ENCODE measurements at places on chromosomes 2 and 18.

- no peak for DNase-seq
Measured at GRCh38 chr2:232549655-232550353, 553 bp downstream of the TIGD1 start.

DNA sequence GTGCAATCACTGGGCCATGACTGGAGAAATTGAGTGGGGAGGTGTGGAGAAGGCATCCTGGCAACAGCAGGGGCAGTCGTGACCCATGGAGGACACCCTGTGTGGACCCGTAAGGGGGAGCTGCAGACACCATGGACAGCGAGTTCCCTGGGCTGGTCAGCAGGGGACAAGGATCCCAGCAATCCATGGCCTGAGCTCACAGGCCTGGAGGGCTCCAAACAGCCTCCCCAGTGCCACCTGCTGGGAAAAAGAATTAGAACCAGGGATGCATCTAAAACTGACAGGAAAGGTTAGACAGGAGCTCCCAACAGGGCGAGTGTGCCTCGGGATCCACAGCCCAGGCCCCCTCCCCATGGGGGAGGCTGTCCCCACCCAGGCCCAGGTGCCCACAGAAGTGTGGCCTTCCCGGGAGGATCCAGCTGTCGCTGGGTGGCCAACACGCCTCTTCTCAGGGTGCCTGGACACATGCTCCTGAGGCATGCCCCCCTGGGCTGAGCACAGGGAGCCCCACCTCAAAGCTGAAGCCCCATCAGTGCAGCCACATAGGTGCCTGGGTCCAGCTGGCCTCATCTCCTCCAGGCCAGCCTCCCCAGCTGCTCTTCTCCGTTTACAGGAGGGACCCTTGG lies 20.5 kb upstream of the KIF1A start:
- DNase-seq = peak; percentile 82

- DNase-seq = no peak
Measured at GRCh38 chr18:63191413-63191812, 128.2 kb downstream of the BCL2 start.

- no peak for DNase-seq
Measured at GRCh38 chr18:31491586-31491985, 6.4 kb upstream of the DSG2 start.

DNA sequence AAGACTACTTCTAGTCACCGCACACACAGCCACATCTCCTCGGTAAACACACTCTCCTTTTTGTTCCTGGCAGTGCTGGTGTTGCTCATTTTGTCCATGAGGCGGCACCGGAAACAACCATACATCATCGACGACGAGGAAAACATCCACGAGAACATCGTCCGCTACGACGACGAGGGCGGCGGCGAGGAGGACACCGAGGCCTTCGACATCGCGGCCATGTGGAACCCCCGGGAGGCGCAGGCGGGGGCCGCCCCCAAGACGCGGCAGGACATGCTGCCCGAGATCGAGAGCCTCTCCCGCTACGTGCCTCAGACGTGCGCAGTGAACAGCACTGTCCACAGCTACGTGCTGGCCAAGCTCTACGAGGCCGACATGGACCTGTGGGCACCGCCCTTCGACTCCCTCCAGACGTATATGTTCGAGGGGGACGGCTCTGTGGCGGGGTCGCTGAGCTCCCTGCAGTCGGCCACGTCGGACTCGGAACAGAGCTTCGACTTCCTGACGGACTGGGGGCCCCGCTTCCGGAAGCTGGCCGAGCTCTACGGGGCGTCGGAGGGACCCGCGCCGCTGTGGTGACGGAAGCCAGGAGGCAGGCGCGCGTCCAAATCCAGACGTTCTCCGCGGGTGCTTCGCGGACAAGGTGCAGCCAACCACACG lies 221.0 kb downstream of the CDH20 start:
- no peak for DNase-seq

DNA sequence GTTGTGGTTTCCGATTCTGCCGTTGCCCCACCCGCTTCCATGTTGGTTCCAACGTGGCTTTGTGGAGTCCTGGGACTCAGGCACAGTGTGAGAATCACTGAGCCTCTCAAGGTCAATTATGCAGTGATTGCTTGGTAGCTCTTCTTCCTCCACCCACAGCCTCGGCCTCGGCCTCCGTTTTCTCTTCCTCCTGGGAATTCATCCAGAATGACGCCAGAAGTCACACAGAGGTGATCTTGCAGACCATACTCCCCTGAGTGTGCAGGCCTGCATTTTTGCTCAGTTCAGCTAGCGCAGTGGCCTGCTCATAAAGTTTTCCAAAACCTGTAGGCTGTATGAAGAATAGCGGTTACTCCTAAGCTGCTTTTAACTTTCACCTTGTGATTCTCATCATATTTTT lies 273.3 kb downstream of the GBX2 start:
- DNase-seq = no peak

DNA sequence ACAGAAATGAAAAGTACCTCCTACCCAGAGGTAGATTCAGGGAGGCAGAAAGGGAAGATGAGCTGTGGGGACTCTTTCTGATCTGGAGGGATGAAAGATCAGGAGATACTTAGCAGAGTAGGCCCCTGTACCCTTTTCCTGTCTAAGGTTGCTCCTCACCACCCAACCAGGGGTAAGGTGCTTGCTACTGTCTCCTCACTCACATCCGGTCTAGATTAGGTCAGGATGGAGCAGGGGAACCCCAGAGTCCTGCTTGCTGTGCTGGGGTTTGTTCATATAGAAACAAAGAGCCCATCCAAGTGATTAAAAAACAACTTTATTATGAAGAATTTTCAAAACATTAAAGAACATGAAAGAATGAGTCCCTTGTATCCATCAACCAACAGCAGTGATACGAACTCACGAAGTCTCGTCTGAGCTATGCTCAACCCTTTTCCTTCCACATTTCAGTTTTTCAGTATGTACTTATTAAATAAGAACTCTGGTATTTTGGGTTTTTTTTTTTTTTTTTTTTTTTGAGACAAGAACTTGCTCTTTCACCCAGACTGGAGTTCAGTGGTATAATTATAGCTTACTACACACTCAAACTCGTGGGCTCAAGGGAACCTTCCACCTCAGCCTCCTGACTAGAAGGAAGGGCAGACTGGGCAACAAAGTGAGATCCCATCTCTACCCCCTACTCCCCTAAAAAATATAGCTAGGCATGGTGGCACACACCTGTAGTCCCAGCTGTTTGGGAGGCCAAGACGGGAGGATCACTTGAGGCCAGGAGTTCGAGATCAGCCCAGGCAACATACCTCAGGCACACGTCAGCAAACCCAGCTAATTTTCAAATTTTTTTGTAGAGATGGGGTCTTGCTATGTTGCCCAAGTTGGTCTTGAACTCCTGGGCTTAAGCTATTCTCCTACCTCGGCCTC lies 28.5 kb upstream of the MCFD2 start:
- no peak for DNase-seq

- DNase-seq = no peak
Measured at GRCh38 chr2:108536911-108537310, 2.6 kb downstream of the LIMS1 start.

- DNase-seq = no peak
Measured at GRCh38 chr2:54899576-54900200, 150.6 kb downstream of the RTN4 start.

- no peak for DNase-seq
Measured at GRCh38 chr18:79872527-79873444, 75.0 kb downstream of the KCNG2 start.

- no peak for DNase-seq
Measured at GRCh38 chr2:73141896-73142295, 29.1 kb upstream of the RAB11FIP5 start.

- DNase-seq = no peak
Measured at GRCh38 chr2:42112418-42112817, 56.7 kb upstream of the EML4 start.

DNA sequence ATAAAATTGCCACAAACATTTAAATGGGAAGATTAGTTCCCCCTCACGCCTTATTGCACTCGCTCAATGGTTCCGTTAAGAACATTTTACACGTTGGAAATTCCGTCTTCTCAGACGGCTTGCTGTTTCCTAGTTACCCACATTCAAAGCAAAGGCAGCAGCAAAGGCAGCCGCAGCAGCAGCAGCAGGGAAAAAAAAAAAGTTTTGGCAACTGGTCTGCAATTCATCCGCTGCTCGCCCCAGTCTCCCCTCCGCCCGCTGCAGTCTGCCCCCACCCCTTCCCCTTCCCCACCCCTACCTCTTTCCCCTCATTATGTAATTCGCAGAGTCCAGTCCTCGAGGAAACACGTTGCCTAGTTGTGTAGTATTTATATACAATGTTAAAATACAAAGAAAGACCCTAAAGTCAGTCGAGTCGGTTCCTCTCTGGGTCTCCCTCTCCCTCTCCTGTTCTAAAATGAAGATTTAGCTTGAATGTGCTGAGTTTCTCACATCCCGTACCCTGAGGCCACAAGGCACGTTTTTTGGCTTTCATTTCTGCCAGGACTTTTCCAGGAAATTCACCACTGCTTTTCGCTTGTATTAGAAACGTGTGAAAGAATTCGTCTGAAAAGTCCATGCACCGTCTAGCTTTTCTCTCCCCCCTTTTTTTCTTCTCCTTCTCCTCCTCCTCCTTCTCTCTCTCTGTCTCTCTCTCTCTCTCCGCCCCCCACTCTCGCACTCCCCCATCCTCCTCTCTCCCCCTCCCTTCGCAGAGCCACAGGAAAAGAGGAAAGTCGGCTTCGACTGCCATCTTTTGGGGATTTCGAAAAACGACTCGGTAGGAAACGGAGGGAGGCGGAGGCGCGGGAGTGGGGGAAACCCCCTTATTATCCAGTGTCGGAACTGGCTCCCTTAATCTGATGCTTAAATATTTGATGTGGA lies 140.0 kb downstream of the MEIS1 start:
- peak; percentile 37 for DNase-seq

GRCh38 chr2:43790147-43790546 lies 16.3 kb downstream of the DYNC2LI1 start:
- no peak for DNase-seq

DNA sequence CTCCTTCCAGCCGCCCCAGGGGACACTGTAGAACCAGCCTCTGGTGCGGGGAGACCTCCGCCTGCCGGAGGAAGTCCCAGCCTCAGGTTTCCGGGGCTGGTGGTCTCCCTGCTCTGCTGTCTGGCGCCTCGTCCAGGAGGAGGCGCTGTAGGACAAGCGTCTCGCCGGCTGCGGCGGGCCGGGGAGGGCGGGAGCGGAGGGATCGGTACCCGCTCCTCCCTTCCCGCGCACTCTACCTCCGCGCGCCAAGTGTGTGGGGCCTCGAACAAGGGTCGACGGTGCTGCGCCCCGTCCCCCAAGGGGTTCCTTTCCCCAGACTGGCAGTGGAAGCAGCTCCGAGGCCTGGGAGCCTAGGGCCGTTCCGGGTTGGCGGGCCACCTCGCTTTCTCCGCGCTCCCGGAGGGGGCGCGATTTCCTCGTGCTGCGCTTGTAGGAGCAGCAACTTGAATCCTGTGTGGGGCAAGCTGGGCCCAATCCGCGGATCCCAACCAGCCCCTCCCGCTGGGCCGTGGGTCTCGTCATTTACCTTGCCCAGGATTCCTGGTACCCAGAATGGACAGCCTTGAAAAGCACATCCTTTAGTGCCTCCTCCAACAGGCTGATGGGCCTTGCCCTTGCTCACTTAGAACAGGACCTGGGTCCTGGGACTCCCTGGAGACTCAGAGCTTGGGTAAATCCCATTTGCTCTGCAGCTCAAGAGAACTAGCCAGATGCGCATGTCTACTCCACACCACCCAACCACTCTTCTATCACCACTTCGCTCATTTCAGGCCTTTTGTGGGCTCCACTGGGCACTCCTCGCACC lies 10.6 kb upstream of the HOXD4 start:
- peak; percentile 34 for DNase-seq

GRCh38 chr2:12543076-12543977 lies 173.4 kb upstream of the TRIB2 start:
- DNase-seq = no peak
